ENCODE measurements at places on chromosomes 13 and 19.

DNA sequence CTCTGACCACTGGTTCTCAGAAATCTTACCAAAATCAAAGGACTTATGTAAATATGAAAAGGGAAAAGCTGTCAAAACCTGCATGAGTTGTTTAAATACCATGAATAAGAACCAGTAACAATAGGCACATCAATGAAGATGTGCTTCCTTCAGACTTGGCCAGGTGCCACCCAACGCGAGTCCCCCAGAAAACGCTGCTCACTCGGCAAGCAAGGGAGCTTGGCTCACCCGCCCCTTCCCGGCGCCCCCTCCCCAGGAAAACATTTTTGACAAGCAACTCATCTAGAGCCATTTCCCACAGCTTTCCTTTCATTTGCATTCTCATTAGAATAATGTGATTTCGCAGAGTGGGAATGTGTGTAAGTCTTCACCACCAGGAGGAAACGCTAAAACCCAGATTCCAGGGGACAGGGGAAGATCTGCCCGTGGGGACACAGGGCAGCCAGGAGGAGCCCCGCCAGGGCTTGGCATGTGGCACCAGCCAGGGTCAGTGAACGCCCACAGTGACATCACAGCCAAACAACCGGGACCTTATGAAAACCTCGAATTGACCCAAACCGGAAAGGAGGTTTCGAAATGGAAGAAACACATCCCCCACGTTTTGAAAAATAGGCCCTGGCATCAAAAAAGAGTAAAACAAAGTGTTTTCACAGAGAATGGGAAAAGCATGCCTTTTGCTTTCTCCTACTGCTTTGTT lies 366.2 kb upstream of the TSHZ3 start:
- DNase-seq: no peak

- DNase-seq: no peak
Measured at GRCh38 chr13:89694451-89694850, 1653.0 kb upstream of the MIR17HG start.

GRCh38 chr19:48509467-48510194 lies 2.0 kb downstream of the LMTK3 start:
- DNase-seq: no peak

- no peak for DNase-seq
Measured at GRCh38 chr13:94178625-94179244, 300.7 kb downstream of the DCT start.

DNA sequence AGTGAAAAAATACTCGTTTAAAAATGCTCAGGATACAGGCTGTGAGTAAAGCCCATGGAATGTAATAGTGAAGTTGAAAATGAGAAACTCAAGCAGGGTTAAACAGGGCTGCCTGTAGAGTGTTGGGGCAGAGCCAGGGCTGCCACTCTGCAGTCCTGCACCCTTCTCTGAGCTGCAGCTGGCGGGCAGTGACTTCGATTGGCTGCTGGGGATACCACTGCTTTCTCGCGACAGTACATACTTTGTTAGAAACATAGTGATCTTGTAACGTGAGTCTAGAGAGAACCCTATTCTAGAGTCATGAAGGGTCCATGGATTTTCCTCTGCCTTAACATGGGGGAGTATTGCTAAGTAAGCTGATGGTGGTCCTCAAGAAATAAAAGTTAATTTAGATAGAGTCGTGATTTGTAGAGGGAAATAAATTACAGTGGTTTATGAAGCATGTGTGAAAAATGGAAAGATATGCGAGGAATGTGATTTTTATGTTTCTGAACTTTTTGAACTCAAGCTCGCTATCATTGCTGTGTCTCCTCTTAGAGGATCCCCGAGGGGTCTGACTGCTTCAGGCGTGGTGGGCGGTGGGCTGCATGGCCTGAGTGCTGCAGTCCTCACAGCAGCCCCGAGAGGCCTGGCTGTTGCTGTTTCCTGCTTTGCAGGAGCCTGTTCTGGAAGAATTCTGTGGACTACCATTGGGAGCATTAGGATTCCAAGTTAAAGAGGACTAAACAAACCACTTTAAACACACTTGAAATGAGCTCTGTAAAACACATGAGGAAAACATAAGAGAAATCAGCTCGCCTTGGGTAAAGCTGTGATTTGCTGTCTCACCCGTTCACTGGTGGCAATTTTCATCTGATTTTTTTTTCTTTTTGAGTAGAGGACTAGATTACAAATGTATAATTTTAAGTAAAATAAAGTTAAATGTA lies 95.7 kb downstream of the ARHGEF7 start:
- no peak for DNase-seq

DNA sequence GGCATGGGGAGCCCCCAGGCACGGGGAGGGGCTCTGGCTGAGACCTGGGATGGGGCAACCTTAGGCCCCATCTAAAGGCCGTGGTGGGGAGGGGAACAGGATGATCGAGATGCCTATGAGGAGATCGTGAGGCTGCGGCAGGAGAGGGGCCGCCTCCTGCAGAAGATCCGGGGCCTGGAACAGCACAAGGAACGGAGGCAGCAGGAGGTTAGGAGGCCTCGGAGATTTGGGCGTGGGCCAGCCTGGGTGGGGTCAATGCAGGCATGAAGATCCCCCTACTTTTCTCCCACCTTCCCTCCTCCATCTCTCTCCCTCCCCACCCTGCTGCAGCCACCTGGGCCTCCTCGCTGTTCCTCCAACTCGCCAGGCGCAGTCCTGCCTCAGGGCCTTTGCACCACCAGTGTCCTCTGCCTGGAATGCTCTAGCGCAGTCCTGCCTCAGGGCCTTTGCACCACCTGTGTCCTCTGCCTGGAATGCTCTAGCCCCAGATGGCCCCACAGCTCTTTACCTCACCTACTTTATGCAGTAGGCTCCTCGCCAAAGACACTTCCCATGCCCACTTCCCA lies 19.1 kb upstream of the EBI3 start:
- no peak for DNase-seq

DNA sequence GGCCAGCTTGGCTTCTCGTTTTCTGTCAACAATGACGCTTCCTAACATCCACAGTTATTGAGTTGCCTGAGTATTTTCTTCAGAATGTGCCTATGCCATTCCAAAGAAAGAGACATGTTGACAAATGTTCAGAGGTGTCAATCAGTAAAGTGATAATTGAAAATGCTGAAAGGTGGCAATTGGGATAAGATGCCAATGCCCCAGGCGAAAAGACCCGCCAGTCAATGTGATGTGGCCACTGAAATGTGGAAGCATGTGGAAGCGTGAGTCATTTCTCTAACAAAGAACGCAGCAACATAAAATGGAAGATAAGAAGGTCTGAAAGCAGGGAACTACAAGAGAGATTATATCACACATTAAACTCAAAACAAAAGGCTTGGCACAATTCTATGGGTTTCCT lies 882.2 kb upstream of the SLC10A2 start:
- no peak for DNase-seq

- DNase-seq: no peak
Measured at GRCh38 chr19:54465426-54466109, 2.0 kb upstream of the LENG9 start.

DNA sequence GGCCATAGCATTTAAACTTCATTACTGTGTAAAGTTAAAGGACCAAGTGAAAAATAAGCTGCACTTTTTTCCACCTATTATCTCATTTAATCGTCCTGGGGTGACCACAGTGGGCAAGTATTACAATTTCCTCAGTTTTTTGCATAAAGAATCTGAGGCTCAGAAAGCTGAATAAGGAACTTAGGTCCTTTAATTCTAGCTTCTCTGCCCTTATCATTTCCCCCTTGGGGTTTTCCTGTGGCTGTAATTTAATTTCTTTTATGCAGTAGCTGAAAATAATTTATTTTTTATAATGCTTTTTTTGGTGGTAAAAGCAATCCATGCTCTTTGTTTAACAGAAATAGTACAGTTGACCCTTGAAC lies 59.8 kb upstream of the RCBTB2 start:
- no peak for DNase-seq

- DNase-seq: no peak
Measured at GRCh38 chr19:9075064-9075949, 11.6 kb upstream of the OR1M1 start.

DNA sequence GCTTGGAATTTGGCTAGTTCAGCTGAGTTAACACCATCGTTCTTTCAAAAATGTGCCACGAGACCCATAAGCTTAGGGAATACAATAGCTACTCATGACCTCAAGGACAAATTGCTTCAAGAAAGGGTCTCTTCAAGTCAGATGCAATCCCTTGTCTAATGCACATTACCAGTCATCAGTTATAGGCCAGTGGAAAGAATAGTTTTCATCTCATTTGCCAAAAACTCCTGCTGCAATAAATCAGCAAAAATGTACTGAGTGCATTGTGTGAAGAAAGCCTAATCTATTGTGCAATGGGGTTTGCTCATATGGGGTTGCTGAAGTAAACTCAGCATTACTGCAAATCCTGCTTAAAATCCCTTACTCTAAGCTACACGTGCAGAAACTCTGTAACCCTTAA lies 208.3 kb upstream of the NBEA start:
- DNase-seq: no peak

DNA sequence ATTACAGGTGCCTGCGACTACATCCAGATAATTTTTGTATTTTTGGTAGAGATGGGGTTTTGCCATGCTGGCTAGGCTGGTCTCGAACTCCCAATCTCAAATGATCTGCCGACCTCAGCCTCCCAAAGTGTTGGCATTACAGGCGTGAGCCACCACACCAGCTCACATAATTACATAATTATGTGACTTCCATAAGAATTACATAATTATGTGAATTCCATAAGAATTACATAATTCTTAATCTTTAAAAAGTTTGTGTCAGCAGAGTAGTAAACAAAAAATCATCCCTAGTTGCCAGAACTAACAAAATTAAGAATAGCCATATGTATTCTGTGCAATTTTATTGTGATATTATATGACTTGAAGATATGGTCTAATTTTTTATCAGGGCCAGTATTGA lies 25.6 kb downstream of the IFT88 start:
- no peak for DNase-seq

DNA sequence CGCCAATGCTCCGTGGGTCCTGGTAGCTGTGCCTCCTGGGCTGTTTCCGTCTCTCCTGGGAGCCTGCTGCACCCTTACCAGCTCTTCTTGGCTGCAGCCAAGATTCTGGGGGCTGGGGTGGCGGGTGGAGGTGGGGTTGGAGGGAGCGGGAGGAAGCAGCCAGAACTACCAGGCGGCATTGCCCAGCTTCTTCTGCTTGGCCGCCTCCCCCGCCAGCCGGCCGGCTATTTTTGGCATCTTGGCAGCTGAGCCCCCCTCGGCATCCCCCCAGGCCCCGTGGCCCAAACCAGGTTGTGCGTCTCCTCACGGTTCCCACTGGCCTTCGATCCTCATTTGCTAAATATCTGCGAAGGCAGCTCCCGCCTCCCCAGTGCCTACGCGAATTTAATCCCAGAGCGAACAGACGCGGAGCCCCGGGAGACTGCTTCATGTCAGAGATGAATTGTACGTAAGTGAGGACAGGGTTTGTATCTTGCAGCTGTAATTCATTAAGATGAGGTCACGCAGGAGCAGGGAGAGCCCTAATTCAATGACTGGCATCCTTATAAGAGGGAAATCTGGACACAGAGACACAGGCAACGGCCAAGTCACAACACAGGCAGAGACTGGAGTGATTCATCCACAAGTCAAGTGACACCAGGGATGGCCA lies 12.8 kb upstream of the PEAK3 start:
- DNase-seq: no peak

DNA sequence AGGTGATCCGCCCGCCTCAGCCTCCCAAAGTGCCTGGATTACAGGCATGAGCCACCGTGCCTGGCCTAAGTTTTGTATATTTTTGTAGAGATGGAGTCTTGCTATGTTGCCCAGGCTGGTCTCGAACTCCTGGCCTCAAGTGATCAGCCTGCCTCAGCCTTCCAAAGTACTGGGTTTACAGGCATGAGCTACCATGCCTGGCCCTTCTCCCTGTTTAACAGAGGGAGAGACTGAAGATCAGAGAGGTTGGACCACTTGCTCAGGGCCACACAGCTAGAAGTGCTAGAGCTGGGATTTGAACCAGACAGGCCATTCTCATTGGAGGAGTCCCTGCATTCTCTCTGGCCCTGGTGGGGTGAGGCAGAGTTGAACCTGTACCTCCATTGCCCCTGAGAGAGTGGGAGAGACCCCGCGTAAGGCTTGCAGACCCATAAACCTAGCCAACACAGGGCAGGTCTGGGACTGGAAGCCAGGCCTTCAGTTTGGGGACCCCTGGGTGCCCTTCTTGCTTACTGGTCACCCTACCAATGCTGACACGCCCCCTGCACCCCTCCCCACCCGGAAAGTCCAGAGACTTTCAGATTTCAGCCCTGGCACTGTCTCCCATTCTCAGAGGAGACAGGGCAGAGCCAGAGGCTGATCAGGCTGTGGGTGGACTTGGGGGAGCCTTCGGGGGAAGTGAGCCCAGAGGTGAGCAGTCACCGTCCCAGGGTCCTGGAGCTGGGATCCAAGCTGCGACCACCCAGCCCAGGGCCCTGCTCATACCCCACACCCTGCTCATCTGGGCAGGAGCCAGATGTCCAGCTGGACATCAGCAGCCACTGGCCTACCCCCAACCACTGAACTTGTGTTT lies 13.3 kb downstream of the TTYH1 start:
- DNase-seq: no peak

GRCh38 chr19:52896431-52897137 lies 851 bp downstream of the ZNF320 start:
- peak; percentile 24 for DNase-seq

DNA sequence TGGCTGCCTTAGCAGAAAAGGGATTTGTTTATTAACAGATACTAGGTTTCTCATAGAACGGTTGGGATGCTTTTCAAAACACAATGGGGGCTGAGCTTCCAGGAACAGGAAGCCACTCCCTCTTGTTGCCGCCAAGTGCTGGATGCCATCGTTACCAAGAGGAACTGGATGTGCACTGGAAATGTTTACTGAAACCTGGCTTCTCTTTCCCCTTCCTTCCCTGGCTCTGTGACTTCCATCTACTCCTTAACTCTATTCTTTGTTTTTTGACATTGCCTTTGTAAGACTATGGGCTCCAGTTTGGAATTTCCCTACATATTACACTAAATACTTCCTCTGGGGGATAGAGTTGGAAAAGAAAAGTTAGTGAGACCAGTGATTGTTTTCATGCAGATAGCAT lies 11.7 kb upstream of the KL start:
- no peak for DNase-seq

GRCh38 chr19:31908080-31908479 lies 437.3 kb upstream of the ZNF507 start:
- no peak for DNase-seq

DNA sequence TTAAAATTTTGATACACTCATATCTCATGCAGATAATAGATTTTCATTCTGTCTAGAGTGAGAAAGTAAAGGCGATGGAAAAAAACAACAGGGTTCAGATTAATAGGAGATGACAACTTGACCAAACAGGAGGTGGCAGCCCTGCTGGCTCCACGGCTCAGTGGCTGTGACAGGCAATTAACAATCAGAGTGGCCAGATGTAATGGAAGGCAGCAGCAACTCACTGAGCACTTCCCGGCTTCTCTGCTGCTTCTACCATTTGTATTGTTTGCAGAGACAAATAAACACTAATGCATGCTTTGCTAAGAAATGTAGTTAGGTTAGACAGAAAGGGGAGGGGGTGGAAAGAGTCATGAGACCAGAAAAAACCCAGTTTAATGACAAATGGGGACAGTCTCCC lies 473.0 kb upstream of the SLC10A2 start:
- no peak for DNase-seq

GRCh38 chr13:112964971-112965492 lies 4.0 kb upstream of the MCF2L start:
- DNase-seq: no peak

- no peak for DNase-seq
Measured at GRCh38 chr13:29963089-29963488, 112.7 kb upstream of the UBL3 start.

- DNase-seq: no peak
Measured at GRCh38 chr13:25242956-25243355, 44.3 kb downstream of the MTMR6 start.

- no peak for DNase-seq
Measured at GRCh38 chr13:50720861-50721671, 122.4 kb downstream of the DLEU7 start.

Data from activated CD8-positive, alpha-beta T cell treated with anti-CD3 and anti-CD28 coated beads, Interleukin-2, amount 10 ng/mL, durations not matched to agents 7 days and 5 days (primary cell).